ENCODE measurements at places on chromosomes 12 and 14.
A peak's percentile ranks its signal among the peaks of the same experiment; 100 is the strongest.

GRCh38 chr12:108709697-108710096, 21.6 kb downstream of the CORO1C start:
- no peak for DNase-seq

DNA sequence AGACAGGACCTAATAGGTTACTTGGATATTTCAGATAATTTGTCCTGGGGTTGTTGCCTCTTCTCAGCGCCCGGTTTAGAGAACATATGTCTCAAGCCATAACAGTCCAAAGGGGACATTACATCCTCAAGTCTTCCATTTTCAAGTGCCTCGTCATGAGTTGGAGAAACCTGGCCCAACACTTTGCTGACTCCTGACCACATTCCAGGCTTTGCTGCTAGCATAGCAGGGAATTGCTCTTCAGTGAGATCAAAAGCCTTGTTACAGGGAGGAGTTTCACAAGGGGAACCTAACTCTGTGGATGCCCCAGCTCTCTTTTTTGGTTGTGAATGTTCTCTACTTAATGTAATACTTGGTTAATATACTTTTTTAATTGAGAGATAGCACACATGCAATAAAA, 8.2 kb upstream of the MMP19 start:
- no peak for DNase-seq

GRCh38 chr14:106211334-106211900, 685.0 kb downstream of the TMEM121 start:
- DNase-seq: no peak

GRCh38 chr12:93109551-93110203, 180.6 kb upstream of the EEA1 start:
- DNase-seq: peak; percentile 76

GRCh38 chr12:72084880-72085279, 146.2 kb downstream of the TPH2 start:
- no peak for DNase-seq

- DNase-seq: no peak
Measured at GRCh38 chr12:41019461-41019860, 168.7 kb upstream of the PDZRN4 start.

DNA sequence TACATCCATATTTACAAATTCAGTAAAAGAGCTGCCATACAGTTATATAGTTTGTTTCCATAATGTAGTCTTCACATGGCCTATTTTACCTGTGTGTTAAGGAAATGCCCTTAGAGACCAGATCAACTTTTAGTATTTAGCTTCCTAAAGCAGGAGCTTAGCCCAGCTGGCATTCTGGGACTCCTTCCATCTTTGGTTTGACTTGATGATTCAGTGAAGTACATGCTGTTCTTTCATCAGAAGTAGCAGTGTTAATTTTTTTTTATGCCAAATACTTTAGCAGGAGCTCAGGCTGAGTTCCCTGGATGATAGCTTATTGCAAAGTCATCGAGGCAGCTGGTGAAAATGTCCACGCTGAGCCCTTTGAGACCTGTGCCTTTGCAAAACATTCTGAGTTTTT, 101.0 kb downstream of the FOXG1 start:
- DNase-seq: no peak

GRCh38 chr14:96176811-96177211, 27.8 kb upstream of the BDKRB2 start:
- no peak for DNase-seq

Measured in retina (tissue), 1 donor.